M059J (cell line): ENCODE measurements at places on chromosomes 3 and 15. TPM values are rescaled to one million over a fixed set of nuclear protein-coding genes. Genes with fewer than 3 reads are reported as not detected.
A peak's percentile ranks its signal among the peaks of the same experiment; 100 is the strongest.

Gene GPR160
- total RNA-seq, result 3.4 and 10.2 TPM in 2 replicates

DNA sequence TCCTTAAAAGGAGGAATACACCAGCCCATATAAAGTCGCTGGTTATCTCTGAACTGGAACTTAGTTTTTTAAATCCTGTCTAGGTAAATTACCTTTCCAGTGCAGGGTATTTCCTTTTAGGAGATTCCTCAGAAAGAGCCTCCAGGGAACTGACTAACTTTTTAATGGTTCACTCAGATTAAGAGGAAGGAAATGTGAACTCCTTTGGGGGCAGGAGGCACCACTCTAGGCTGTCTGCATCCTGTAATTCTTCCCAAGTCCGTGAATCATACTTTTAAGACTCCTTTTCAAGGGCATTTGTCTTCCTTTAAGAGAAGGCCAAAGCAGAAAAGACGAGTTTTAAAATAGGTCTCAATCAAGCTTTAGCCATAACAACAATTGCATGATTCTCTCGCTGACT is 871.2 kb upstream of the NR2F2 start:
- peak; percentile 18 for DNase-seq

Gene CIDEC
- not detected in 2 replicates for total RNA-seq

Gene CRYGS
- total RNA-seq, result 0.47 and 0.57 TPM in 2 replicates

Gene CHL1
- not detected in 2 replicates for total RNA-seq

DNA sequence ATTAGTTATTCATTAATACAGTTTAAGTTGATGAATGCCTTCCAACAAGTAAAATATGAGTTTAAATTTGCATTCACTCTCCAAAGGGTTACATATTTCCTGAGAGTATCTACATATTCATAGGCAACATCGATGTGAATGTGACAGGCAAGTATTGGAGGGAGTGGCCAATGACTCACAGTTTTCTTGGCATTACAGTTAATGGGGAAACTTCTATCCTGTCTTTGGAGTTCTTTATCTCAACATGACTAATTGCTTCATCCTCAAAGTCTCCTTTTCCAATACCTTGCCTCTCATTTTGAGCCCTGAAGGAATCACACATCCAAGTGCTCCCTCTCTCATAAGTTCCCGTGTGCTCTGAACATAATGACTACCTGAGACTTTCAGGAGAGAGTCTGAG is 439.7 kb upstream of the FRG2C start:
- DNase-seq, result no peak

DNA sequence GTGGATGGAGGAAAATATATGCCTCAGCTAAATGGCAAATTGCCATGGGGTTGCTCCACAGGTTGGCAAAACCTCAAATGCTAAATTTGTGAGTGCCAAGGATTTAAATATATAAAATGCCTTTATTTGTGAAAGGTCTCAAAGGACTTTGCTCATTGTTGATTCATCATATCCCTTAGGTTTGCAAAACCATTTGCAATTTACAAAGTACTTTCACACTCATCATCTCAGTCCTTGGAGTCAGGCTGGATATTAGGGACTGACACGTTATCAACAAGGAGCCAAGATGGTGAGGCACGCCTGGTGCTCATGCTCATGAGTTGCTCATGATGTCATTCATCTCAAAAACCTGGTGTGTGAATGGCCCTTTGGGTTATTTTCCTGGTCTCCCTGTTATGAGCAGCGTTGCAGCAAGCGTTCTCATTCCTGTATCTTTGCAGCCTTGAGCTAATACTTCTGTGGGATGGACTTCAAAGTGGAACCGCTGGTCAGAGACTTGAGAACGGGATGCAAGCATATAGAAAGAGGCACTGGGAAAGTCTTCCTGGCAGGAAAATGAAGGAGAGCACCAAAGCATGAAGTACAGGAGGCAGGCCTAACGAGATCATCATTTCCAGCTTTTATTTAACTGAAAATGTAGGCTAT is 66.0 kb downstream of the MYO1E start:
- peak; percentile 69 for DNase-seq

DNA sequence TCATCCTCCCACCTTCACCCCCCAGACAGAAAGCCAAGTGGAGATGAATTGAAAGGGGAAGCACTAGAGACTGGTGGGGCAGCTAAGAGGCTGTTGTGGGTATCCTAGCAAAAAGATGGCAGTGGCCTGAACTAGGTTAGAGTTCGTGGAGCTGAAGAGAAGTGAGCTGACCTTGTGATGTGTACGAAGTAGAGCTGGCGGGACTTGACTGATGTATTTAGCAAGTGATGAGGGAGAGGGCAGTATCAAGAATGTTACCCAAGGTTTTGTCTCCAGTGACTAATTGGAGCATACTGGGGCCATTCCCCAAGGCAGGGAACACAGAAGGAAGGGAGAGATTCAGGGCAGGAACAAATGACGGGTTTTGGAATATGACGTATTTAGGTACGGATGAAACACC is 50.0 kb upstream of the CP start:
- no peak for DNase-seq
